A549 (cell line): ENCODE measurements at places on chromosomes 1 and 21.

- DNase-seq, result no peak
Observed at GRCh38 chr1:87864676-87865075, 536.0 kb downstream of the LMO4 start.

DNA sequence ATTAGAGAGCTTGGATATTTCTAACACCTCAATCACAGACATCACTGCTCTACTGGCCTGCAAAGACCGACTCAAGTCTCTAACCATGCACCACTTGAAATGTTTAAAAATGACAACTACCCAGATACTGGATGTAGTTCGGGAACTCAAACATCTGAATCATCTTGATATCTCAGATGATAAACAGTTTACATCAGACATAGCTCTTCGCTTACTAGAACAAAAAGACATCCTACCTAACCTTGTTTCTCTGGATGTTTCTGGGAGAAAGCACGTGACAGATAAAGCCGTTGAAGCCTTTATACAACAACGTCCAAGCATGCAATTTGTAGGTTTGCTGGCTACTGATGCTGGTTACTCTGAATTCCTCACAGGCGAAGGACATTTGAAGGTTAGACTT, 45.1 kb downstream of the ZYG11B start:
- DNase-seq, result no peak

- DNase-seq, result peak; percentile 18
Observed at GRCh38 chr1:204073837-204074273, 940 bp downstream of the SOX13 start.

GRCh38 chr1:86235852-86236251, 79.3 kb upstream of the COL24A1 start:
- DNase-seq, result no peak

- DNase-seq, result no peak
Observed at GRCh38 chr1:12184008-12184681, 17.4 kb downstream of the TNFRSF1B start.

DNA sequence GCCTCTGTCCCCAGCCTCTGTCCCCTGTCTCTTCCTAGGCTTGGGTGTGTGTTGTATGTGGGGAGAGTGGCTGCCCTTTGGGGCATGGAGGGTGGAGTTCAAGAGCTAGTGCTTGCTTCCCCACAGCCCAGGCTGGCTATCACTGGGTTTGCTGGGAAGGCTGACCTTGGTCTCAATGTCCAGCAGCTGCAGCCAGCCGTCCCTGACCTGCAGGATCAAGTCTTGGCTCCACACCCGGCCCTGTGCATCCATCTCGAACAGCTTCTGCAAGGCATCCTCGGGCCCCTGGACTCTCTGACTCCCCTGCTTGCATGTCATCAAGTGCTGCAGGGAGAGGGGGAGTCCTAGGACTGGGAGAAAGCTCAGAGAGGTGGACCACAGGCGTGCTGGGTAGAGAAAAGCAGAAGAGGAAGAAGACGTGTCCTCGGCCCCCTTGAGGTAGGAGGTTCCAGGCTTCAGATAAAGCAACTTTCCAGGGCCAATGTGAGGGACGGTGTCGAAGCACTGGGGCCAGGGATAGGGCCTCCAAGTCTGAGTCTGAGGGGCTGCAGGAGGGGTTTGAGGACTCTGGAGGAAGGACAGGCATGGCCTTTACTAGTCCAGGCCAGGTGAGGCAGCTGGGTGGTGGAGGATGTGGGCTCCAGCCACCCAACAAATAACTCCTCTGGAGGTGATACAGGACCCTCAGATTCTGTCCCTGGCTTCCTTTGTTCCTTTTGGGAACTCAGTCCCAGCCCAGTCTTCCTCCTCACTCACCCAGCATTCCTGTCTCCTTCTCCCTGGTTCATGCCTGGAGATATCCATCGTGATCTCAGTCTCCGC, 4.0 kb downstream of the EPS8L3 start:
- DNase-seq, result no peak
